Stimulated activated CD8-positive, alpha-beta memory T cell treated with anti-CD3 and anti-CD28 coated beads, Interleukin-7, amount 100 ng/mL, for 1 hour (primary cell): ENCODE measurements at places on chromosomes 12 and 14.

DNA sequence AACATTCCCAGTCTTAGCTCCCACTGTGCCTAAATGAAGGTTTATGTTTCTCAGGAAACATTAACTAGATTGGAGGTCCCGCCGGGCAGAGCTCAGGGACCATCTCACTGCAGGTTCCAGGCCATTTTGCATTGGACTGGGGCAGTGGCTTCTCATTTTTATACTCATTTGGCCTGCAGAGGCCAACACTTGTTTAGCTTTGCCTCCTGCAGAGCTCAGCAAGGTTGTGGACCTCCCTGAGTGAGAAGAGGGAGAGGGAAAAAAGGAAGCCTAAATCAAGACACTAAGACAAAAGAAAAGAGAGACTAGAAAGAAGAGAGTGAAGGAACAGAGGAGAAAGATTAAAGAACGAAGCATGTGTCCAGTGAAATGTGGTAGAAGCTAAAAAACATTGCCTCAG is 280.3 kb downstream of the AKAP6 start:
- DNase-seq, result no peak

DNA sequence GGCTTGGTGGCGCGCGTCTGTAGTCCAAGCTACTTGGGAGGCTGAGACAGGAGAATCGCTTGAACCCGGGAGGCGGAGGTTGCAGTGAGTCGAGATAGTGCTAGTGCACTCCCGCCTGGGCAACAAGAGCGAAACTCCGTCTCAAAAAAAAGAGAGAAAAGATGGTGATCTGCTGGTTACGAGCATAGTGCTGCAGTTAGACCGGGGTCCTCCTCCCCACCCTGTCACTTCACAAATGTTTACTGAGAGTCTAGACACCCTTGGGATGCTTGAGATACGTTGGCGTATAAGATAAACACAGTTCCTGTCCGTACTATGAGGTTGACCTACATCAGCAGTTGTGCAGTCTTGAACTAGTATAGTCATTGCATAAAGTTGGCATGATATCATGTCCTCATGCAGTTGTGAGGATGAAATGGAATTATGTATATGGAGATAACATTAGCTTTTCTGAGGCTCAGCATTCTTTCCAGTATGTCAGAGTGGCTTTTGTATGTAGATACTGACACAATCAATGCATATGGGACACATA is 787 bp downstream of the ACAD10 start:
- DNase-seq, result no peak

GRCh38 chr14:91392623-91393303 is 24.9 kb downstream of the CCDC88C start:
- DNase-seq, result no peak

DNA sequence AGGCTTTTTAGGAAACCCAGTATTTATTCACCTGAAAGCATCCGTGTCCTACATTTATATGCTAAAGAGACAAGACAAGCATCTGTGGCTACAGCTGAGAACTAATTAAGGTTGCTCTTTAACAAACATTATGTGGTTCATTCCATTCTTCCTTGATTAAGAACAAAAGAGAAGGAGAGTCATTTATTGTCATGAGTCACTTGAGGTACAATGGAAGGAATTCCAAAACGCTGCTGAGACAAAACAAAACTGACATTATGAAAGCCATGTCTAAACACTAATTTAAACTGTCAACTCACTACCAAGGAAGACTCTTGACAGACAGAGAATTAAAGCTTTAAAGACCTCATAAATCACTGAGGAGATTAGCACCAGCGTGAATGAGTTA is 214.4 kb downstream of the BMP4 start:
- DNase-seq, result no peak

- DNase-seq, result no peak
These were observed 505 bp upstream of the DENND5B start for GRCh38 chr12:31591380-31591901.

GRCh38 chr12:120078868-120079267 is 37.7 kb downstream of the RAB35 start:
- DNase-seq, result no peak

- DNase-seq, result no peak
These were observed 108.1 kb upstream of the HIF1A start for GRCh38 chr14:61587081-61587713.
